Common myeloid progenitor, CD34-positive (primary cell): ENCODE measurements at places on chromosomes 12 and 14.
A peak's percentile ranks its signal among the peaks of the same experiment; 100 is the strongest.

DNA sequence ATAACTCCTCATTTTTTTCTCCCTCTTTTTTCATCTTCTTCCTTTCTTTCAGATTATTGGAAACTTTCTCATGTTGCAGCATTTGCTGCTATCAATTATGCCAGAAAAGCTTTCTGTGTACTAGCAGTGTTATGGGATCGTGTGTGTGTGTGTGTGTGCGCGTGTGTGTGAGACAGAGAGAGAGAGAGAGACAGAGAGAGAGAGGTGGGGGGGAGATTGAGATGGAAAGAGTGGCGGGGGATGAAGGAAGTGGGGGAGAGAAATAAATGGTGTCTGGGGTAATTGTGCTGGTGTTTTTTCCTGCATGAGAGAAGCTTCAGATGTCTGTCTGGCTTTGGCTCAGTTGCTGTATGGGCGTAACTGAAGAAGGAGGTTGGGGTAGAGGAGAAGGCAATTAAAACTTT lies 268.9 kb downstream of the RAD51B start:
- DNase-seq, result no peak

- no peak for DNase-seq
Measured at GRCh38 chr12:47087088-47087688, 7.4 kb upstream of the AMIGO2 start.

DNA sequence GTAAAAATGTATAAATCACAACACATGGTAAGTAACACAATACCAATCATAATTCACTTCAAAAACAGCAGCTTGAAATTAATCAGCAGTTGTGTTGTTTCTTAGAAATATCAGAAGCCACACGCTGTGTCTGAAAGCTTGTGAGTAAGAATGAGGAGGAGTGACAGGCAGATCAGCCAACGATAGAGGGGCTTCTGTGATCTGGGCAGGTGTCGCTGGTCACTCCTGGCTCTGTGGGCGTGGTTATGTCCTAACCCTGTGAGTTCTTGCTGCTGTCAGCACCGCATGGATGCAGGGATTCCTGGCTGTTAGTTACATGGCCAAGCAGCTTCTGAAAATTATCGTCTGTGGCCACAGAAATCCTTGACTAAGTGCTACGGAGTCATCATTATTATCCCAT lies 123.4 kb downstream of the SLC25A47 start:
- no peak for DNase-seq

GRCh38 chr12:109244073-109244472 lies 65.0 kb downstream of the FOXN4 start:
- DNase-seq, result no peak

DNA sequence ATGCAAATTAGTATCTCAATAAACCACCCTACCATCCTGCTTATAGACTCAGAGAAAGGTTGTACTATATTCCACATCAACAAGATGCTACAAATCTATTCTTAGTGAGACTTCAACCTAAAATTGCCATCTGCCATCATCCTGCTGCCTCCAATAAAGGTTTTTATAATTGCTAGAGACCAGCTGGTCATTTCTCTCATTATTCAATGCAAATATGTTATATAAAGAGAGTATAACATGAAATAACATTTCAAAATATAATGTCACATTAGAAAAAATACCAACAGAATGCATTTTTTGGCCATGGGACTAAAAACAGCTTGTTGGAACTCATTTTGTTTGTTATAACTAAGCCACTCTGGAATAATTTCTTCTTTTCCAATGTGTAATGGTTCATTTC lies 247.3 kb downstream of the LRIG3 start:
- DNase-seq, result no peak

- DNase-seq, result no peak
Measured at GRCh38 chr14:42140831-42141279, 534.2 kb downstream of the LRFN5 start.

DNA sequence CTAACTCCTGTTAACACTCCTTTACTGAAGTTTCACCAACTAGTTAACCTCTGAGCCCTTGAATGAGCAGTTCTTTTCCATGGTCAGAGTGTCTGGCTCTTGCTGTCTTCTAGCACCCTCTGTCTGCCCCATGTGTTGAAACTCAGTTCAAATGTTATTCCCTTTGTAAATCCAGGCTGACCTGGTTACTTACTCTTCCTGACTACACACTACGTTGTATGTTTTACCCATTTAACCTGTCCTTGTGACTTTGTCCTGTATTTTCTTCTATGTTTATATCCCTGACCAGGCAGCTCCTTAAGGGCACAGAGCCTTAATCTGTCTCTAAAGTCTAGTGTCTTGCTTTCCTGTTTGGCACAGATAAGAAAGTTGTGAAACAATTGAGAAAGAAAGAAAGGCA lies 389.0 kb upstream of the RPL10L start:
- peak; percentile 38 for DNase-seq

- no peak for DNase-seq
Measured at GRCh38 chr12:92164712-92165111, 19.1 kb upstream of the BTG1 start.

- DNase-seq, result no peak
Measured at GRCh38 chr12:1629338-1630132, 504 bp downstream of the WNT5B start.

- no peak for DNase-seq
Measured at GRCh38 chr12:4705824-4706223, 14.4 kb upstream of the GALNT8 start.

- no peak for DNase-seq
Measured at GRCh38 chr12:62684570-62685295, 218.1 kb downstream of the MON2 start.

- DNase-seq, result no peak
Measured at GRCh38 chr12:16499611-16500010, 106.4 kb downstream of the LMO3 start.

DNA sequence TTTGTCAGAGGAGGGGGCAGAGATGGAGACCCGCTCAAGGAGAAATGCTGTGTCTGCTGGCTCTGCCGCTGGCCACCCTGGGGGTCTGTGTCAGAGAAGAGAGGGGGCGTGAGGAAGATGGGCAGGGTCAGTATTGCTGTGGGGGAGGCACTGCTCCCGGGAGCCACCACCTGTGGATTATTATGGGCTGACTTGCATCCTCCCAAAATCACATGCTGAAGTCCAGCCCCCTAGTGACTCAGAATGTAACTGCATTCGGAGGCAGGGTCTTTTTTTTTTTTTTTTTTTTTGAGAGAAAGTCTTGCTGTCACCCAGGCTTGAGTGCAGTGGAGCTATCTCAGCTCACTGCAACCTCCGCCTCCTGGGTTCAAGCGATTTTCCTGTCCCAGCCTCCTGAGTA lies 12.3 kb downstream of the ABCD4 start:
- peak; percentile 38 for DNase-seq

DNA sequence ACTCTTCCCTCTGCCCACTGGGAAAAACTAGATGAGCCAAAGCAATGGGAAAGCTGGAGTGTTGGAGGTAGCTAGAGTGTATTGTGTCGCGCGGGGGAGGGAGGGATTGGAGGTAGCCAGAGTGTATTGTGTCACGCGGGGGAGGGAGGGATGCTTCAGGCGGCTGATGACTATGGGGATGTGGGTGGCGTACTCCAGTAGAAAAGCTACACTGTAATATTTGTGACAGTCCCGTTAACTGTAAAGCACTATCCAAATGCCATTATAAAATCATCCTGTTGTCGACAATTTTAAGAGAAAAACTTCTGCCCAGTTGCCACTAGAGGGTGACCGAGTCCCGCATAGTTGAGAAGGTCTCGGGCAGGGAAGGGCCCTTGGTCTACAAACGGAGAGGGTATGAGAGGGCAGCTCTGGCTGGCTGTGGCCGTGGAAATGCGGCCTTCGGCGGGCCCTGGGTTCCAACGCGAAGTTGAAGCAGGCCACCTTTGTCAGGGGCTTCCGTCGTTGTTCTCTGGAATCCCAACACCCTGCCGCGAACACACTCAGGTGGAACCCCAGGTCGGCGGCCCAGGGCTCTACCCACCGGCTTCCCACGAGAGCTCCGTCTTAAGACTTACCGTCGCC lies 15.1 kb upstream of the PLEK2 start:
- DNase-seq, result peak; percentile 84

GRCh38 chr12:13465635-13466034 lies 269.1 kb downstream of the EMP1 start:
- no peak for DNase-seq

- DNase-seq, result no peak
Measured at GRCh38 chr12:5996459-5996858, 51.4 kb upstream of the ANO2 start.

DNA sequence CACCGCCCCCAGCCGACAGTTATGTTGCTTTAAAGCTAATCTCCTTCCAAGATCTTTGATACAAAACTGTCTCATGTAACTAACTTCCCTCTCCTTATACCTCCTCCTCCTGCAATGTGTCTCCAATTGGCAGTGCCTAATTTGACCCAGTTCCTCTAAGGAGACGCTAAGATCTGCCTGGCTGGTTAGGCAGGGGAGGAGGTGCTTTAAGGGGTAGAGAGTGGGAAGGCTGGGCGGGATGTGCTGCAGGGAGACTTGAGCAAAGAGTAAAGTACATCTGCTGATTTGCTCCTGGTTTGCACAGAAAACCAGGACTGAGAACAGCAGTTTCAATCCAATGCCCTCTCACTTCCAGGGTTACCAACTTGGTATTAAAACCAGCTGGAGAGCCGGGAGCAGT lies 7.4 kb upstream of the IKZF4 start:
- DNase-seq, result no peak
